ENCODE measurements at places on chromosomes 2 and 18.

GRCh38 chr2:113930448-113930847, 40.6 kb downstream of the ACTR3 start:
- no peak for DNase-seq

GRCh38 chr18:44589693-44590355, 90.9 kb upstream of the SETBP1 start:
- no peak for DNase-seq

DNA sequence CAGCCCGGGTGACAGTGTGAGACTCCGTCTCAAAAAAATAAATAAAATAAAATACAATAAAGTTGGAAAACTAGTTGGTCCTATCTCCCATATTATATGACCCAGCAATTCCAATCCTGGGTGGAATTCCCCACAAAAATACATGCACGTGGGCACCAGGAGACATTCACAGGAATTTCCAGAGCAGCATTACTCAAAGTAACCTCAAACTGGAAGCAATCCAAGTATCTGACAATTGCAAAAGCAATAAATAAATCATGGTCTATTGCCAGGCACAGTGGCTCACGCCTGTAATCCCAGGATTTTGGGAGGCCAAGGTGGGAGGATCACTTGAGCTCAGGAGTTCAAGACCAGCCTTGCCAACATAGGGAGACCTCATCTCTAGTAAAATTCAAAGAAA, 101.2 kb upstream of the MAP4K4 start:
- DNase-seq, result no peak

GRCh38 chr18:31783059-31783458, 22.4 kb upstream of the SLC25A52 start:
- no peak for DNase-seq

DNA sequence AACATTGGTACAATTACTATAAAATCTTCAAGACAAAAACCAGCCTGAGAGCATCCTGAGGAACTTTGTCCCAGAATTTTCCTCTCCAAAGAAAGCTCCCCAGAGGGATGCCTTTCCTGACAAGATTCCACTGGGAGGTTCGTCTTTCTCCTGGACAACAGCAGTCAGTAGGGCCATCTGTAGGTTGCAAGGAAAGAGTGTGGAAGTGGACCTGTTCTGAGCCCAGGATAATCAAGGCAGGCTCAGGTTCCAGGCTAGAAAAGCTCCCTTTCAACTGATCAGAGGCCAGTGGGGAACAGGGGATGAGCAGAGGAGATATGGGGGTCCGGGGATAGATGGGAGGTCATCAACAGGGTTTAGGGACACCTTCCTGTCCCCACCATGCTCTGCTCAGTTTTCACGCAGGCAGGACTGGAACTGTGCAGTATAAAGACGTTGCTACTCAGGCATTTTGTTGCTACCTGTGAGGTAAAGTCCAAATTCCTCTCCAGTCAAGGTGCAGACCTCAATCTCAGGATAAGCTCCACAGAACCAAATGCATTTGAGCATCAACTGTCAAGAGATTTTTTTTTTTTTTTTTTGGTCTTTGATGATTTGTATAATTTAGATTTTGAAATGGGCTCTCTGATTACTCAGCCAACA, 126.2 kb downstream of the STRN start:
- no peak for DNase-seq

DNA sequence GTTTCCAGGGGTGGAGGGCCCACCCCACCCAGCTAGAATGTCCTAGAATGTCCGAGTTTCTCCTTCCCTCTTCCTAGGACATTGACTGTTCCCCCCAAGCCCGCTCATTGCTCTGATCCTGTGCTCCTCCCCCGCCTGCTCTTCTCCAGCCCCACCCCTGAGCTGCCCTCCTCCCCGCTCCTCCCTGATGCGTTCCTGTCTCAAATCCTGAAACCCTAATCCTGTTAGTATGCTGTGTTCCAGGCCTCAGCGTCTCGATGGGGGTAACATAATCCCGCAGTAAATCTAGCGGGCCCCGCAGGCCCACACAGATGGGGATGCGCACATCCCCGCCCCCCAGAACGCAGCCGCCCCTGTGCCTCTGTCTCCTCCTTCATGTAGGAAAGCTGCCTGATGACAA, 51.3 kb downstream of the NRP2 start:
- no peak for DNase-seq
